ENCODE measurements at places on chromosomes 4 and X.
A peak's percentile ranks its signal among the peaks of the same experiment; 100 is the strongest.

- no peak for DNase-seq
Measured at GRCh38 chr4:121015421-121015820, 56.9 kb downstream of the NDNF start.

DNA sequence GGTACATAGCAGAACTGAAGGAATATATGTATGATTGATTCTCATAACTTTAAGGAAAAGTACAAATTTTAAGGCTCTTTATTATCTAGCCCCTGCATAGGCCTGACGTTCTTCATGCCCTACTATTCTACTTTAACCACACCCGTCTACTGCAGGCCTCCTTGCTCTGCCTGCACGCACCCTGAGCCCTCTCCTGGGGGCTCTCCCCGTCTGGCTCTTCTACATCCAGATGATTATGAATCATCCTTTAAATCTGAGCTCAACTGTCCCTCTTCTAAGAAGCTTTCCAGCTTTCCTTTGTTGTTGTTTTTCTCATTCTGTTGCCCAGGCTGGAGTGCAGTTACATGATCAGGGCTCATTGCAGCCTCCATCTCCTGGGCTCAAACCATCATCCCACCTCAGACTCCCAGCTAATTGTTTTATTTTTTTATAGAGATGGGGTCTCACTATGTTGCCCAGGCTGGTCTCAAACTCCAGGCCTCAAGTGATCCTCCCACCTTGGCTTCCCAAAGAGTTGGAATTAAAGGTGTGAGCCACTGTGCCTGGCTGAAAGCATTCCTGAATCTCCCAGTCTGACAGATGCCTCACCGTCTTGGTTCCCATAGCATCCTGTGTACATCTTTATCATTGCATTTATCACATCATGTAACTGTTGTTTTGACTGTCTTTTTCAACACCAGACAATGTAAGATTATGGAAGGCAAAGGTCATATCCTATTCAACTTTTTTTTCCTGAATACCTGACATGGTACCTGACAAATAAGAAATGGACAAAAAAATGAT is 89.2 kb downstream of the WDFY3 start:
- DNase-seq = no peak

DNA sequence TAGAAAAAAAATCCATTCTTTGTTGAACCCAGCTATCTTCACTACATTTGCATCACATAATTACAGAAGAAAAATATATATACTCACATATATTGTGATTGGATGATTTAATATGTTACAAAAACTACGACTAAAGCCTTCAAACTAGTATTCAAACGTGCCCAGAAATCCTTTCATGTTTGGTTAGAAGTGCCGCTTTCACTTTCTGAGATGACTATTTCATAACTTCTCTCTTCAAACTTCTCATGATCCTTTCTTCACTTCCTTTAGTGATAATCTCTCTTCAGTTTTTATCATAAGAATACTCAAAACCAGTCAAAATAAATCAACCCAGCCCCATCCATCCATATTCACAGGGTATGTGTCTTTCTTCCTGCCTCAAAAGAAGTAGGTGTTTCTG is 50.8 kb upstream of the NAF1 start:
- no peak for DNase-seq

- DNase-seq = peak; percentile 53
Measured at GRCh38 chr4:137124278-137124932, 407.9 kb downstream of the PCDH18 start.

- peak; percentile 56 for DNase-seq
Measured at GRCh38 chr4:168584321-168584771, 87.5 kb downstream of the PALLD start.

DNA sequence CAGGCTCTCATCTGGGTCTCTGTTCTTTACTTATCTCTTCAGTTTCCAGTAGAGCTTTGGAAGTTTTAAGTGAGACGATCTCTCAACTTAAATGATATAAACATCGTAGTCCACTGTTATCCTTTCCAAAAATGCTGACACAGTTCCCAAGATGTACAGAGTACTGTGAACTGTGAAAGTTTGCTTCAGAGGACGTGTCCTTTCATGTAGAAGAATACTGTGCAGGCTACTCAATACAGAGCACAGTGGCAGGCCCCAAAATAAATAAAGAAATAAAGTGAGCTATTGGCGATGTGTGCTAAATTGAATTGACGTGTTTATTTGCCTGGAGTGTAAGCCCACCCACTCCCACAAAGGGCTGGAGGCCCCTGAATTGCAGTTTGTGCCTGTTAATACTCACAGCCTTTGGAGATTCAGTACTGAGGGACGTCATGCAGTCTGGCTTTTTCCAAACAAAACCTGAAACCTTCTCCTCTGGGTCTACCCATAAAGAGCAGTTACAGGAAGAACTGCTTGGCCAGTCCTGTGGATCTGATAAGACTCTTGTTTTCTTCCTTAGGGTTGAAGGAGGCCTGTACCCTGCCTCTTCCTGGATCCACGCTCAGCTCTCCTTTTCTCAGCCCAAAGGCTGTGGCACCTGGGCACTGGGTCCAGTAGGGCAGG is 66.1 kb downstream of the SOWAHB start:
- peak; percentile 65 for DNase-seq

GRCh38 chr4:152310257-152310656 is 225.6 kb downstream of the FBXW7 start:
- peak; percentile 35 for DNase-seq

GRCh38 chrX:97268182-97268680 is 384.5 kb downstream of the RPA4 start:
- no peak for DNase-seq

DNA sequence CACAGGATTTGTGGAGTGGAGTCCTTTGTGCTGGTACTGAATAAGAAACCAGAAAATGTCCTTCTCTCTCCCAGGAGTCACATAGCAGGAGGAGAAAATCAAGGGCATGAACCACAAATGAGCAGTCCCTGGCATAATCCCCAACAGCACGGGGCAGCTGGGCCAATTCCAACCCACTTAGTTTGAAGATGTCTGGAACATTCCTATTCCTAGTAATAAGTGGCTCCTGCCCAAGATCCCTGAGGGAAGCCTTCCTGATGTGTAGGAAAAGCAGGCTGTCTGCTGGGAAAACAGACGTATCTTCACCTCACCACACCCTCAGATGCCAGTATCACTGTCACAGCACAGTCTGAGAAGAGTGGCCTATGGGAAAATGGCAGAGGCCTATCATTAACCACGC is 182.8 kb upstream of the MAP3K15 start:
- peak; percentile 34 for DNase-seq

DNA sequence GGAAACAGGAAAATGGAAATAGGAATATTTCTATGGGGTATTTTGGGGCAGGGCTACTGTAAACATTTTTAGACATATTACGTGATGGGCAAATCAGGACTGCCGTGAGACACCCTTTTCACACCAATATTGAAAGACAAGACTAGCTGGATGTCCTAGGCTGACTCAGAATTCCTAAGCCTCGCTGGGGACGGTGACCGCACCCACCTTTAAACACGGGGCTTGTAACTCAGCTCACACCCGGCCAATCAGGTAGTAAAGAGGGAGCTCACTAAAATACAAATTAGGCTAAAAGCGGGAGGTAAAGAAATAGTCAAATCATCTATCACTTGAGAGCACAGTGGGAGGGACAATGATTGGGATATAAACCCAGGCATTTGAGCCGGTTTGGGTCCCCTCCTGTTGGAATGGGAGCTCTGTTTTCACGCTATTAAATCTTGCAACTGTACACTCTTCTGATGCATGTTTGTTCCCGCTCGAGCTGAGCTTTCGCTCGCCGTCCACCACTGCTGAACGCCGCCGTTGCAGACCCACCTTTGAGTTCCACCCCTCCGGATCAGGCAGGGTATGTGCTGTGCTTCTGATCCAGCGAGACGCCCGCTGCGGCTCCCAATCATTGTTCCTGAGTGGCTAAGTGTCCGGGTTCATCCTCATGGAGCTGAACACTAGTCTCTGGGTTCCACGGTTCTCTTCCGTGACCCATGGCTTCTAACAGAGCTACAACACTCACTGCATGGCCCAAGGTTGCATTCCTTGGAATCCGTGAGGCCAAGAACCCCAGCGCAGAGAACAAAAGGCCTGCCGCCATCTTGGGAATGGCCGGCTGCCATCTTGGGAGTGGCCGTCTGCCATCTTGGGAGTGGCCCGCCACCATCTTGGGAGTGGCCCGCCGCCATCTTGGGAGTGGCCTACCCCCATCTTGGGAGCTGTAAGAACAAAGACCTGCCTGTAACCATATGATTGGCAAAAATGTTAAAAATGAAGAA is 152.6 kb downstream of the CRLF2 start:
- no peak for DNase-seq

DNA sequence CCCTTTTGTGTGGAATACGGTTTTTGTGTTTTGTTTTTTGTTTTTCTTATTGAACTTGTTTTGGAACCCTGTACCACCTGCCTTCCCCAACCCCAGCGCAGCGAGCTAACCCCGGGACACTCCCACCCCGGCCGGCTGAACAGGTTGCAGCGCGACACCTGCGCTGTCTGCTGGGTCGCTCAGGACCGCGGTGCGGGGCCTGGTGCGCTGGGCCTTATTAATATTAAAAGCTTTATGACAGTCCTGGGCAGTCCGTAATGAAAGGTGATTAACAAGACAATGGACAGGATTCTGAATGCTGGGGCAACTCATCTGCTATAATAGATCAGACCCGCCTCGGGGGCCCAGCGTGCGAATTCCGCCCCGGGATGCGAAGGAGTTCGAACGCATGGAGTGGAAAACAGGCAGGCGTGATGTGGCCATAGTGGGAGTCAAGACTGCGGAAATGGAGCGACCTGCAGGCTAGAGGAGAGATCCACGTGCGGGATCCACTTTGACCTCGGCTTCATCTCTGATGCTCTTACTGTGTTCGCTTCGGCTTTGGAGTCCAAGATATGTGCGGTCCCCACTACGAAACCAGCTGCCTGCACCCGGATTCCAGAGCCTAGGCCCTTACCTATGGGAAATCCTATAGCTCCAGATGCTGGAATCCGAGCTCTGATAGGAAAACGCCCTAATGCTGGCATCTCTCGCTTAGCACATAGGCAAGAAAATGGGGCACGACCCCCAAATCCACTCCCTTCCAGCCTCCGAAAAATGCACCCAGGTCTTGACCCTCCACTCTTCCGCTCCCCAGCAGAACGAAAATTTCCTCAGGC is 69.0 kb upstream of the TMEM33 start:
- no peak for DNase-seq

DNA sequence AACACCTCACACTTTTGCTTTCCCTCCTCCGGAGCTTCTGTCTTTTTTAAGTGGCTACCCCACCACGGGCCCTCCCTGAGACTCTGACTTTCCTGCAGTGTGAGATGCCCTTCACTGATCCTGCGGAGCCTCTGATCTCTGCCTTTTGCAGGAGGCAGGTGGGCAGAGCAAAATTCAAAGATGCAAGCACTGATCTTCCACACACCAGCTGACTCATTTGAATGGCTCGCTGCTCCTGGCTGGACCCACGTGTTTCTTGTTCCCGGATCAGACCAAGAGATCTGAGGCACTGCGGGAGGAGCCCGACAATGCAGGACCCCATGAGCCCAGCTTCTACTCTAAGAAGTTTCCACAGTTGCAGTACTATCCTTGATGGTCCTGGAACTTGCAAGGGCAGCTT is 1607.9 kb upstream of the TENM3 start:
- DNase-seq = no peak

DNA sequence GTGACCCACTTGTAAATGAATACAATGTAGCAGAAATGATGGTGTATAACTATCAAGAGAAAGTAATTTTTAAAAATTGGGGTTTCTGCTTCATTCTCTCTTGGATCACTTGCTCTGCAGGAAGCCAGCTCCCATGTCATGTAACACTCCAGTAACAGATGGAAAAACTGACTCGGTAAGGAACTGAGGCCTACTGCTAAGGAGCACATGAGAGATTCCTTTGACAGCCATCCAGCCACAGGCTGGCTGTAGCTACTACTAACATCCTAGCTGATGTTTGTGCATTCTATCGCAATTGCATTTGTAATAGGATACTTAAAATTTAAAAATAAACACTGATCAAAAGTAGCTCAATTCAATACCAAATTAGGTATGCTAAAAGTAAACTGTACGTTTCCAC is 102.3 kb upstream of the MAB21L2 start:
- no peak for DNase-seq

DNA sequence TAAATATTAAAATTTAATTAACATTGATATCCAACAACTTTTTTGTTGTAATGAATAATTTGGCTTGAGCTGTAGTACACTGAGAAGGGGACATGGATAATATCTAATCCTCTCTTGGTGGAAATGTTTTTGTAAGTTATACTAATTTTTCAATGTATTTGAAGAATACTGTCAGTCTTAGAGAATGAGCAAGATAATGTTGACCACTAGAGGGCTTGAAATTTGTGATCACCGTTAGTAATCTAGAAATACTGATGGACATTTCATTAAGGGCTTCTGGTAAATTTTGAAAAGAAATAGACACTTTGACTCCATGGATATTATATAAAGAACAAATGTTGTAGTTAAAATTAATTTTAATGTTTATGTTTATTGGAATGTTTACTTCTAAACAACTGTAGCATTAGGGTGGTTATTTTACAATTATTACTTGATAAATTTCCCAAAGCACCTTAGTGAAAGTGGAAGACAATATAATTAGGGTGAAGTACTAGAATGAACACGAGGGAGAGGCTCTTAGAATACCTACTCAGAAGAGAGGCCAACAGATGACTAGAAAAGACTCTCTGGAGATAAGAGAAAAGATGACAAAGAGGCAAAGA is 20.0 kb upstream of the CAMK2D start:
- peak; percentile 56 for DNase-seq

Data from bronchial epithelial cell (primary cell).